ENCODE measurements at places on chromosomes 1 and 21. TPM values are rescaled to one million over a fixed set of nuclear protein-coding genes. Genes with fewer than 3 reads are reported as not detected.

- no peak for ATAC-seq
These were observed 6.0 kb downstream of the FCRLB start for GRCh38 chr1:161727256-161727924.

DNA sequence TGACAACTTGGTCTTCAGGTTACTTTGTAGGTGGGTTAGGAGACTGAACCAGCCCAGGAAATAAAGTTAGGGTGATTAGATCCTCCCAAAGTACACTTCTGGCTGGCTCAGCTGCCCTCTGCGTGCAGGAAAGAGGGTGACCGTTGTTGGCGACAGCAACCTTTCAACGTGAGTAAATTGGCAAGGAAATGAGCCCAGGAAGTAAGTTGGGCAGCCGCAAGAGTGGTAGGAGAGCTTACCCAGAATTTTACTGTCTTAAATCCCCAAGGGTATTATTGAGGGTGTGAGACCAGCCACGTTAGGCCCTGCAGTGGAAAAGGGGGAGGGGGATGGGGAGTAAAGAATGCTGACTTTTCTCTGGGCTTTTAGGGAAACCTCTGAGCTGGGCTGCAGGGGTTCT lies 1.6 kb downstream of the TENT5C start:
- ATAC-seq: no peak

The KLHDC8A gene
- total RNA-seq: 3.1 TPM

The UBASH3A gene
- total RNA-seq: 0.24 TPM

The LIN9 gene
- total RNA-seq: 3.4 TPM

Data from esophagus mucosa (tissue), 1 donor.